ENCODE measurements at places on chromosomes 3 and 15.

DNA sequence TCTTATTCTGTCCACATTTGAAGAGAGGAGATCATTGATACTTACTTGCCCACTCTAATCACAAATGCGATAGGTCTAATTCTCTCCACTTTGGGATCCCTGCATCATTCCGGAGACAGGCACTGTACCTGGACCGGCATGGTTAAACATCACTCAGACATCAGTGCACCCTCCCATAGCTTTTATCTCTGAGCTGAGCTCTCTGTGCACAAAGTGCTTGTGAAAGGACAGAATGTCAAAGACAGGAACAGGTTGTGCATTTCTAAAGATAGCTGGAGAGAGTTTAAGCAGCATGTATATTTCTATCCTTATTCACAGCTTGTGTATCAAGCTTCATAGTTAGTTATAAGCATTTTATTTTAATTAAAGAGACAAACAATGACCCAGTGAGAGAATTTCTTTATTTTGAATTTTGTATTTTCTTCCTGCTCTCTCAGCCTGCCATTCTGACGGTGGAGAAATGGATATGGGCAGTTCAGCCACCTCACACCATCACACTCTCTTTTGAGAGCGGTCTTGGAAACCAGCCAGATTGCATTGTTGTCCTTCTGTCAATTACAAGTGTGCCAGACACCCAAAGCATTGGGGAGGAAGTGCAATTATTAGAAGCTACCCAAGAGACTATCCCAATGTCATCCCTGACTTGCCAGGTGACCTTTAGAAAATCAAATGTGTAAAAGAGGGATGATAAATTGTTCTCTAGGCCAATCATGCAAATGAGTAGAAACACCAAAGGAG lies 65.2 kb upstream of the CHL1 start:
- DNase-seq: no peak

DNA sequence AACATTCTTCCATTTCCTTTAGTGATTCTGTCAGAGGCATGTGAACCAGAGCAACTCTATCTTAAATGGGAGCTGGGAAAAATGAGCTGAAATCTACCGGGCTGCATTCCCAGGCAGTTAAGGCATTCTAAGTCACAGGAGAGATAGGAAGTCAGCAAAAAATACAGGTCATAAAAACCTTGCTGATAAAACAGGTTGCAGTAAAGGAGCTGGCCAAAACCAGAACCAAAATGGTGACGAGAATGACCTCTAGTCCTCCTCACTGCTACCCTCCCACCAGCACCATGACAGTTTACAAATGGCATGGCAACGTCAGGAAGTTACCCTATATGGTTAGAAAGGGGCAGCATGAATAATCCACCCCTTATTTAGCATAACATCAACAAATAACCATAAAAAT lies 66.4 kb downstream of the B3GALNT1 start:
- no peak for DNase-seq

- no peak for DNase-seq
Observed at GRCh38 chr15:24318981-24319380, 356.6 kb upstream of the NPAP1 start.

DNA sequence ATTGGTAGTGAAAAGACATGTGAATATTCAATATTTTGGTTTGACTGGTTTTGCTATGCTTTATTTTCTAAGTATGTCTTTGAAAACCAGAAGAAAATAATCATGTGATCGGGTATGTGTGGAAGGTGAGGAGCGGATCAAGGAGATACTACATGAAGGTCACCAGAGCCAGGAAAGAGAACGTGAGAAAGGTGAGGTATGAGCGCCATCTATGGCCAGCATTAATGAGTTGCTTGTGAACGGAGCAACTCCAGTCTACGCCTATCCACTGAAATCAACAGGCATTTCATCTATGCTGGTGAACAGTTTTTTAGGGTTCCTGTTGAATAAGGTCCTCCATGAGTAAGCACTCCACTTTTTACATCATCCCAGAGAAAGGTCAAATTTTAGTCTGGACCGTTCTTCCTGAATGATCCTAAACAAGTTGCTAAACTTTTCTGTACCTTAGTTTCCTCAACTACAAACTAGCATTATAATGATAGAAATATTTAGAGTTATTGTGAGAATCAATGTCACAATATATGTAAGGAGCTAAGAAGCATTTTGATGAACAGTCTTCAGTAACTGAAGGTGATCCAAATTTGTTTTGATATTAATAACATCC lies 1435.2 kb upstream of the CADM2 start:
- no peak for DNase-seq

DNA sequence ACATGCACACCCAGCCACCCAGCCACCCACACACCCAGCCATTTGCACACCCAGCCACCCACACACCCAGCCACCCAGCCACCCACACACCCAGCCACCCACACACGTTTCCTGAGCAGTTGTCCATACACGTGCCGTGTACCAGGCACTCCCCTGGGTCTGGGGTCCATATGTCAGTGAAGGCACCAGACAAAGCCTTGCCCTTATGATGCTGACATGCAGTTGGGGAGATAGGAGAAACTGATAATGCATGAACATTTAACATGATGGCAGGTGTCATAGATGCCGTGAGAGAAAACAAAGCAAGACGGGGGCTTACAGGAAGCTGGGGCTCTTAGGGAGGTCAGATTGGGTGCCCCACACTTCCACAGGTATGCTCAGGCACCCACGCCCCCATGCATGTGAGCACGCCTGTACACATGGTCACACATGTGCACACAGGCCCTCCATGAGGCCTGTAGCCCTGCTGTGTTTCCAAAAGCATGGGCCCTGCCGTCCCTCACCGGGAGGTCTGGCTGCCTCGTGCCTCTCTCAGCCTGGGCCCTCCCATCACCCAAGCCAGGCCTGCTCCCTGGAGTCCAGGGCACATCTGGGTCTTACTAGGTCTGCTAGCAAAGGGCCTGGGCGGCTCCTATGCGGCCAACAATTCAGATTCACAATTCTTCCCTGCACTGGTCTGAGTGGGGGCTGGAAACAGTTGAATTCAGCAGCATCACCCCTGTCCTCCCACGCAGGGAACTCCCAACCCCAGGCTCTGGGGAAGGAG lies 3.6 kb upstream of the DNAJB8 start:
- no peak for DNase-seq

DNA sequence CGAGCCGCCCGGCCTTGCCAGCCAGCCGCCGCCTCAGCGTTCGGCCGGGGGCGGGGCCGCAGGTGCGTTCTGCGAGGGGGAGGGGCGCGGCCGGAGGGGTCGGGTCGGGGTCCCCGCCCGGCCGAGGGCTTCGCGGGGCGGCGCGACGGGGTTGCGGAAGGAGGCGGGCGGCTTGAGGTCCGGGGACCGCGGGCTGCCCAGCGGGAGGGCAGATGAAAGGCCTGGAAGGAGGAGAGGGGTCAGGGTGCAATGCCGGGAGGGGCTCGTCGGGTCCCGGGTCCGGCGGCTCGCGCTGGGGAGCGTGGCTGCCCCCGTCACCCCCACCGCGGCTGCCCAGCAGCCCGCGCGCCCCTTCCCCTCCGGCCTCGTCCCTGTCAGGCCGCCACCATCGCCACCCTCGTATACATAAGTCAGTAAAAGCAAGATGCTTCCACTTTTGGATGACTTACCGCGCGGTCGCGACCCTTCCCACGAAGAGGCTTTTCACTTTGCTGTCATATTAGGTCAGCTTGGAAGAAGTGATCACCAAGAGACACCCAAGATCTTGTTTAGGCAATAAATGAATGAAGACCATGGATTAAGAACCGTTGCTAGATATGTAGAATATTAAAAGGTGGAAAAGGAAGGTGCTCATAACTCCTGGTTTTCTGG lies 620 bp upstream of the ANP32A start:
- no peak for DNase-seq

GRCh38 chr15:29037997-29038705 lies 152.4 kb downstream of the APBA2 start:
- DNase-seq: no peak

GRCh38 chr3:171673951-171674350 lies 136.3 kb downstream of the PLD1 start:
- no peak for DNase-seq

GRCh38 chr3:189169728-189170127 lies 2.0 kb upstream of the TPRG1 start:
- DNase-seq: no peak

DNA sequence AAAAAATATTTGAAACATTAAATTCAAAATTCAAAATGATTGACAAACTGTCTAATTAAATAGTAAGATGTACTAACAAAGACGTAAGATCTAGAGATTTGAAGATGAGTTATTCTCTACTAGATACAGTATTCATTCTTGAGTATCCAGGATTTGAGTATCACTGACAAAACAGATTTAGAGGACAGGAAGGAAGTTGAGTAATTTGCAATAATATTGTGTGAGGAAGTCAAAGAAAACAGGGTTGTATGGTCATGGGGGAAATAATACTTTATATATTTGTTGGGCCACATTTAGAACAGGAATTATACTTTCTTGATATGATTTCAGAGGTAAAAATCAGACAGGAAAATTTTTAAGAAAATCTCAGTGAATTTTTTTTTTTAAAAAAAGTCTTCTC lies 393.1 kb upstream of the CDIN1 start:
- no peak for DNase-seq

DNA sequence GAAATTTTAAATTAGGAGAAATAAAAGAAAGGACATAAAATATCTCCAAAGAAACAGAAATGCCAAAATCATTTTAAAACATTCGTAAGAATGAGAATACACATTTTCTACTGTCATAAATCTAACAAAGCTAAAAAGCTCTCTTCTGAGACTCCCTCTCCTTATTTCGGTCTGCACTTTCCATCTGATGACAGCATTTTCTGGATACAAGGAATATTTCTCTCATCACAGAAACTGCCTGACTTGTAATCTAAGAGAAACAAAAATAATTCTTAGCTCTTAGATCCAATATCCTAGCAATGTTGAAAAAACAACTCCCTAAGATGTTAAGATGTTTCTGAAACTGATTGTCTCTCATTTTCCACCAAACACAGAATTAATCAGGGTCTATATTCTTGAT lies 93.5 kb downstream of the PEAK1 start:
- no peak for DNase-seq
